Motor neuron (in vitro differentiated cells): ENCODE measurements at places on chromosomes 11 and 22. TPM values are rescaled to one million over a fixed set of nuclear protein-coding genes. Genes with fewer than 3 reads are reported as not detected.

DNA sequence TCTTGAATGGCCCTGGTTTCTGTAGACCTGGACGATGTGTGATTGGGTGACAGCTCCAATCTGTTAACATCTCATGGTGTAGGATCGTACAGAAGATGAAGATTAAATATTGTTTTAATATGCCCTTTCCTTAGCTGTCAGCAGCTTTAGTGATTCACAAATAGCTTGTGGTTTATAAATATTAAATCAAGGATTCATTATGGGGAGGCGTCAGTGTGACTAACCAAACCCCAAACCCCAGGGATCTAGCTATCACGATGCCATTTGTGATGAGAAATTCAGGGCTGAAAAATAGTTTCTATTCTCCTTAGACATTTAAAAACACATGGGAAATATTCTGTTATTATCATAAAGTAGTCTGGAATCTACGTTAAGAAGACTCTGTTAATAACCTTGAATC is 73.4 kb downstream of the NCAM1 start:
- ATAC-seq: peak; percentile 46

ROBO4 gene
- total RNA-seq: 1.9 and 2.5 TPM in 2 replicates

- peak; percentile 68 for ATAC-seq
Measured at GRCh38 chr11:16403448-16403803, 47.1 kb upstream of the SOX6 start.

POU2AF3 gene
- 1.2 TPM in 2 replicates for total RNA-seq

DNA sequence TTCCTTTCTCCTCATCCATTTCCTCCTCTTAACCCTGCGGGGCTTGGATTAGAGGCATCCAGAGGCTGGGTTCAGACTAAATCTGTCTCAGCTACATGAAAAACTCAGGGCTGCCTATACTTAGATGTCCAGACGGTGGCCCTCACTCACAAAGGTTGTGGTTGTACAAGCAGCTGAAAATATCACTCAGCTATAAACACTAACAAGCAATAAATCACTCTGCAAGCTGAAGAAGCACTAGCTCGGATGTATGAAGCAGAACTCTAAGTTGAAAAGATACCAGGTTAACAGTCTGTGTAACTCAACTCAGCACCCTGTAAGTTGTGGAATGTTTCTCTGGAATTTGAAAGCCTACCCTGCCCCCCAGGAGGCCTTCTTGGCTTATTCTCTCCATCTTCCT is 82.9 kb downstream of the EXT2 start:
- ATAC-seq: no peak

- no peak for ATAC-seq
Measured at GRCh38 chr11:46743043-46743442, 24.0 kb downstream of the F2 start.

DNA sequence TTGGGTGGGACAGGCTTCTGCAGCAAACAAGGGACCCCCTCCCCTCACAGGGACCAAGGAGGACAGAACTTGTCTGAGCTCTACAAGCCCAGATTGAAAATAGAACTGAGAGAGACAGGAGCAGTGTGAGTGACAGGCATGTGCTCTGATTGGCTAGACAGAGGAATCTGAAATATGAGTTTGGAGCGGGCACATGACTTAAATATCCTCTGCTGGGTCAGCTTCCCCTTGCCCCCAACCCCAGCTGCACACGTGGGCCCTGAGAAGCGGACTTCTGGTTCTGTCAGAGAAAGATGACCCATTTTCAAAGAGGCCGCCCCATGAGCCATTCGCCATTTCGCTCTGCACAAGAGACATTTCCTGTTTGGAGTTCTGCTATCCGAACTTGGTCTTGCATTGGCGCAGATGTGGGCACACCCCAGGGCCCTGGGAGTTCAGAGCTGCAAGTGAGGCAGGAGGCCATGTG is 5.3 kb downstream of the TUBA8 start:
- ATAC-seq: no peak

DNA sequence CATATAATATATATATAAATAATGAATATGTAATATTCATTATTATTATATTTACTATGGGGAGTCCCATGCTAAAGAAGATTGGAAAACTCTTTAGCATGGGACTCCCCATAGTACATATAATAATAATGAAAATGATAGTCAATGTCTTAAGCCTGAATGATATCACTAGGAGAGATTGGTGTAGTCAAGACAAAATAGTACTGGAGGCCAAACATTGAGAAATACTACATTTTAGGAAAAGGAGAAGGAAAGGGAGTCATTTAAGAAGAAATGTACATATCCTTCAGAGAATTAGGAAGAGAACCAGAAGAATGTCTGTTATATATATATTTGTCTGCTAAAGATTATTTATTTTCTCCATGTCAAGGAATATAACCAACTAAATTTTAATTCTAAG is 5.0 kb upstream of the VWA5A start:
- no peak for ATAC-seq

GRCh38 chr11:109552376-109552775 is 130.4 kb downstream of the C11orf87 start:
- no peak for ATAC-seq

- no peak for ATAC-seq
Measured at GRCh38 chr11:71326328-71326940, 74.1 kb upstream of the SHANK2 start.

PKNOX2 gene
- total RNA-seq: 8.7 and 9.3 TPM in 2 replicates

DNA sequence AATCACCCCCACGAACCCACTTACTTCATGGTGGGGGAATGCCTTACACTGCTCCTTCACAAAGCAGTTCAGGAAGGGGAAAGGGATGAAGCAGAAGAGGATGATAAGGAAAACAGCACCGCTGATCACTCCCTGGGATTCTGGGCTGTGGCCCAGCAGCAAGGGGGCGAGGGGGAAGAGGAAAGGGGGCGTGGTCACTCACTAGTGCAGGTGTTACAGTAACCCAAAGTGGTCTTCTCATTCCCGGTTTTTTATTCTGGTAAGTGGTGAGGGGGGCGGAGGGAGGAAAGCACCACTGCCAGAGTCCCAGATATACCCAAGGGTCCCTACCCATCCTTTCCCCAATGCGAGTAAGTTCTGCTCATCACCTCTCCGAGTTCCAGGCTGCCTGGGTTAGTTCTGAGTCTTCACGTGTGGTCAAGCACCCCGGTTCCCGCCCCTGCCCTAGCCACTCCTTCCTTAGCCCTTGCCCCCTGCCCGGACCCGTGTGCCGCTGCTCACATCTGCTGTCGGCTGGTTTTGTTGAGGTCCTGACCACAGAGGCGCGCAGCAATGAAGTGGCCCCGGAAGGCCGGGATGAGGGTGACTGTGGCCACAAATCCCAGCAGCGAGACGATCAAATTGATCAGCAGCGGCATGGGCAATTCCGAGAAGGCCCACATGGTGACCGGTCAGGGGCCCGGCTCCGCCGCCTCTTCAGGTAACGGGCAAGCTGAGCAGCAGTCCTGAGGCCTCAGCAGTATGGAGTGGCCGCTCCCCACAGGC is 477 bp downstream of the DPAGT1 start:
- ATAC-seq: peak; percentile 5

GRCh38 chr22:30474683-30475424 is 3.0 kb upstream of the SEC14L3 start:
- no peak for ATAC-seq

- no peak for ATAC-seq
Measured at GRCh38 chr22:47053013-47053725, 290.7 kb downstream of the TBC1D22A start.

- no peak for ATAC-seq
Measured at GRCh38 chr22:48936391-48936790, 891.3 kb downstream of the BRD1 start.

PTH gene
- total RNA-seq: not detected in 2 replicates

GRCh38 chr11:118338637-118339061 is 3.9 kb downstream of the CD3D start:
- no peak for ATAC-seq

- no peak for ATAC-seq
Measured at GRCh38 chr11:106480581-106481190, 403.2 kb downstream of the AASDHPPT start.

GRCh38 chr11:79071190-79071589 is 369.6 kb downstream of the TENM4 start:
- ATAC-seq: peak; percentile 29

GRCh38 chr22:26713823-26714449 is 56.5 kb downstream of the MIAT start:
- ATAC-seq: peak; percentile 68

DNA sequence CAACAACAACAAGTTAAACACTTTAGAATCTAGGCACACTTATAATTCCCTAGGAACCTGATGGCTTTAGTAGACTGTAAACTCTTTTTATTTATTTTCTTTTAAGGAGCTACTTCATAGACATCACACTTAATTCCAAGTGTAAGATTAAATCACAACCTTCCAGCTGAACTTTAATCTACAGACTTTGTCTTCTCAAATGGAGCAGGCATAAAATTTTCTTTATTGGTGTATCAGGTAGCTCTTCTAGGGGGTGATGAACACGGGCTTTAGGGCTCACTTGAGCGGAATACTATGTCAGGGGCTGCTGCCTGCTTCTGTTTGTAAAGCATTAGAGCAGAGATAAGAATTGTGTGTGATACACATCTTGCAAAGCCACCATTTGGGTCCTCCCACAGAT is 525.8 kb upstream of the FAT3 start:
- ATAC-seq: no peak

DNA sequence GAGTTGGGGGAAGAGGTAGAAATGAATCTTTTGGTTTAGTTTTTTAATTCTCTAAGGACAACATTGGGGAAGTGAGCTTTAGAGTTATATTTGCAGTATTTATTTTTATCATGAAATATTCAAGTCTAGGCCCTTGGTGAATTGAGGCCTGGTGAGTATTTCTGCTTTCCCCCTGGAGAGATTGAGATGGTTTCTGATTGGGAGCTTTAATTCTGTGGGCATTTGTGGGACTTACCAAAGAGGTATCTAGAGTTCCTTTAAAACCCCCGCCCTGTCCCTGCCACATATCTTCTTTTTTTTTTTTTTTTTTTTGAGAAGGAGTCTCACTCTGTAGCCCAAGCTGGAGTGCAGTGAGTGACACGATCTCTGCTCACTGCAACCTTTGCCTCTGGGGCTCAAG is 9.6 kb downstream of the ACO2 start:
- no peak for ATAC-seq

DNA sequence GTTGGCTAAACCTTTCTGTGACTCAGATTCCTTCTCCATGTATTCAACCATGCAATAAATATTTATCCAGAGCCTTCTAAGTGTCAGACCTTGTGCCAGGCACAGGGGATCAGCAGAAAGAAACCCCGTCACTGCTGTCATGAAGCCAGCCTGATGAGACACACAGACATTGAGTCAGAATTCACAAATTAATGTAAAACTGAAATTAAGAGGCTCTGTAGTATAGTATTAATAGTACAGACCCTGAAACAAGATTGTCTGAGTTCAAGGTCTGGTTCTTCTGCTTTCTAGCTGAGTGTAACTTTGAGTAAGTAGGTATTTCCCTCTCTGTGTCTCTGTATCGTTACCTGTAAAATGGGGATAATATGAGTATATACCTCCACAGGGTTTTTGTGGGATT is 46.9 kb downstream of the ME3 start:
- no peak for ATAC-seq

DNA sequence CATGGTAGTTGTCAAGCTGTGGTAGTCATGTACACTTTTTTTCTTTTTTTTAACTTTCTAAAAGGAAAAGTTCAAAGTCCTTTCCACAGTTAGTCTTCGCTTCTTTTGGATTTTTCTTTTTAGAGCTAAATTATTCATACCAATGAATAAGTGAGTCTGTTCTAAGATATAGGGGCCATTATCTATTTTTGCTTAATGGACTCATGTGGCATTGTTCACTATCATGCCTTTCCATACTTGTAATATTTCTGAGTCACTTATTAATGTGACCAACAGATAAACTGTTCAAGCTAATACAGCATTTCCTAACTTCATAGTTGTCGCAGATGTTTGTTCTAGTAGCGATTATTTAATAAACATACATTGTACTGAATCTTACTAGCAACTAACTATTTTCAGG is 8.0 kb upstream of the B3GNT6 start:
- no peak for ATAC-seq

- no peak for ATAC-seq
Measured at GRCh38 chr22:40215266-40215665, 37.5 kb downstream of the TNRC6B start.

DNA sequence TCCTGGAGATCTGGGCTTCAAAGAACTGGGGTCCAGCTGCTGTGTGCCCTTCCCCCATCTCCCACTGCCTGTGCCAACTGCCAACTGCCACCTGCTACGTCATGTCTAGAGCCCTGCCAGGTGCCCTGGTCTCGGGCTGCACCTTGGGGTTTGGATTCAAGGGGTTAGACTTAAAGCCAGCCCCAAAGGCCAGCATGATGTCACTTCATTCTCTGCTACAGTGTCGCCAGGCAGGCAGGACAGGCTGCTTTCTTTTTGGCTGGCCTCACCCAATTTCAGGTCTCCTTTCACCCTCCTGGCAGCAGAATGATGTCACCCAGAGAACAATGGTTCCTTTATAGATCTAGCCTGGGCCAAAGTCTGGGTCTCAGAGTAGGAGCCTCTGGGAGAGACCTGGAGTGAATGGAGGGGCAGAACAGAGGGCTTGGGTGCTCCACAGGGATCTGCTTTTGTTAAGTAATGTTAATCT is 79.5 kb upstream of the CRYBB3 start:
- ATAC-seq: peak; percentile 71

DNA sequence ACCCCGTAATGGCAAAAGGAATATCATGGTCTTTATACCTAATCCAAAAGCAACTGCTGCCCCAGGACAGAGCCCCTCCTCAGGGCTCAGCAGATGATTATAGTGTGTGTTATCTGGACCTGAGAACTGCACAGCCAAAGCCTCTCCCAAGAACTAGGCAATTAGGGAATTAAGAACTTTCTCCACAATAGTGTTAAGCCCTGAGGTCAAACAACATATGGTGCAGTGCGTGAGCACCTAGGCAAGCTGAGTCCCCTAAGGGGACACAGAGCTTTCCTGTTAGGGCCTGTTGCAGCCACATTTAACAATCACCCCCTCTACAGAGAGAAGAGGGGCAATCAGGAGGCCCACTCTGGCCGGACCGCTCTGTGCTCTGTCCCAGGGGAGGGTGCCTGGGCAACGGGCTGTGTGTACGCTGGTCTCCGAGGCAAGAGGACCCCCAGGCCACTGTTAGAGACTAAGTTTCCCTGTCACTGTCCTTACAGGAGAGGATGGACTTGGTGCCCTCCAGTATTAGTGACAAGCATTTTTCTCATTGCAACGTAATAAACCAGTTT is 1.4 kb upstream of the KCNJ5 start:
- no peak for ATAC-seq

- peak; percentile 79 for ATAC-seq
Measured at GRCh38 chr11:29527391-29527936, 489.4 kb downstream of the KCNA4 start.

GRCh38 chr11:128544471-128545051 is 42.8 kb downstream of the ETS1 start:
- no peak for ATAC-seq

CEP164 gene
- total RNA-seq: 23.3 and 24.5 TPM in 2 replicates

- peak; percentile 77 for ATAC-seq
Measured at GRCh38 chr22:41021613-41022454, 70.6 kb upstream of the EP300 start.

- ATAC-seq: peak; percentile 43
Measured at GRCh38 chr11:31809857-31810778, 1.0 kb downstream of the PAX6 start.

DNA sequence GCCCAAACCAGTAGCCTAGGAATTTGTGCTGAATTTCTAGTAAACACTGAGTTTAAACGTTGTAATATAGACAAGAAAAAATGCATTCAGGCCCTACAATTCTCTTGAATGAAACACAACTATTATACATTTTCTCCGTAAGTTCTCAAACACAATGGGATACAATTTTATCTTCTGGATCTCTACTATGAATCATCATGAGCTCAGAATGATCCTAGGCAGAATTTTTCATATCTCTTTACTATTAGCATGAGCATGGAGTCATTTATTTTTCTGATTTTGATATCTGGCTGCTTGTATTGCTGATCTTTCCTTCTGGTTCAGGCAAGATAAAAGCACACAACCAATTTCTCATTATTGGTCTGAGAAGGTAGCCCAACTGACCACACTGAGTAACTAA is 1123.4 kb upstream of the RAG2 start:
- no peak for ATAC-seq
